ENCODE measurements at places on chromosomes 1 and 21.

DNA sequence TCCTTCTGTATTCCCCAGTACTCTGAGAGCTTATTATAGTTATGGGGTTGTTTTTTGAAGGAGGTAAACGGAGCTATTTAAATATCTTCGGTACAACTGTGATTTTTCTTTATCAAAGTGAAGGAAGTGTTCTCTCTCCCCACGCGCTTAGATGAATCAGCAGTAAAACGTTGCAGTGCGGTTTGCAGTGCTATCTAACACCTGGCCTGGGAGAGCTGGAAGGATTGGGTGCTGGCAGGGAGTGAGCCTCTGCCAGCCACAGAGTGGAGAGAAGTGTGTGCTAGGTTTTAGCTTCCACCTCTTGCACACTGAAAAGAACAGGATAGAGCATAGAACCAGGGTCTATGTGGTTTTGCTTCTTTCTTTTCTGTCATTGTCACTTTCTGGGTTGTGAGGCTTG lies 165.9 kb downstream of the SDCCAG8 start:
- no peak overlapping the region for H3K4me3 ChIP-seq
- peaks cover 9% of the 10 kb centered on the region for H3K4me1 ChIP-seq
- H3K27me3 ChIP-seq: no peaks in the 10 kb centered on the region
- peak; percentile 51 for DNase-seq

DNA sequence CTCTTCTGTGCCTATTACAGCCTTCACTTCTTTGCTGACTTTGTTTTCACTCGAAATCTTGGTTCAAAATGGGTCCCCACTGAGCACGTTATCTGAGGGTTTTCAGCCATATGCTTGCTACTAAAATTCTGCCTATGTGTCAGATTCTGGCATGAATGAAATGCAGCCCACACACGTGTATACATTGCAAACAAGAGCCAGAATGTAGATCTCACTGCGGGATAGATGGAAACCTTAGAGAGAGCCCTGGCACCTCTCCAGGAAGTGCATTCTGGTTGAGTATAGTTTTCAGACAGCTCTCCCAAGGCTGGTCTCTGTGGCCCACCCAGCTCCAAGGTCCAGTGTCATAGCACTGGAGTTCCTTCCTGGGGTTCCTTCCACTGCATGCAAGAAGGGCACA lies 234.7 kb upstream of the GJB5 start:
- no peak for DNase-seq
- H3K27me3 ChIP-seq: no peaks in the 10 kb centered on the region
- no peak overlapping the region for H3K27ac ChIP-seq
- H3K36me3 ChIP-seq: no peaks in the 10 kb centered on the region
- H3K4me1 ChIP-seq: no peaks in the 10 kb centered on the region
- no peak overlapping the region for H3K4me3 ChIP-seq

DNA sequence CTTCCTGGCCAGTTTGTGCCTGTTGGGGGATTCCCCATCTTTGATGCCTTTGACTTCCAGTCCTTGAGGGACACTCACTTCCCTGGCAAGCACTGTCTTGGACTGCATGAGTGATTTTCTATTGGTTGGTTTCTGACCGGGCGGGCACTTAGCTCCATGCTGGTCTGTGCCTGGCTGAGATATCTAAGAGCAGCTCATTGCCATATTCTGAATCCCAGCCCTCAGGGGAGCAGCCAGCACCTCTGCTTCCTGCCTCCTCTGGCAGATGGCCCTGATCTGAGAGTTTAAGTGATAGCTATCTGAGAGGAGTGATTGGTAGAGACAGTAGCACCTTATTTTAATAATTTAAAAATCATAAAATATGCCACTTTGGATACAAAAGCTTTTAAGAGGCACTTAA lies 52.5 kb downstream of the DISC1 start:
- peaks cover 4% of the 10 kb centered on the region for H3K4me1 ChIP-seq
- H3K27ac ChIP-seq: no peak overlapping the region
- H3K4me3 ChIP-seq: no peak overlapping the region
- H3K36me3 ChIP-seq: no peaks in the 10 kb centered on the region
- no peak for DNase-seq

DNA sequence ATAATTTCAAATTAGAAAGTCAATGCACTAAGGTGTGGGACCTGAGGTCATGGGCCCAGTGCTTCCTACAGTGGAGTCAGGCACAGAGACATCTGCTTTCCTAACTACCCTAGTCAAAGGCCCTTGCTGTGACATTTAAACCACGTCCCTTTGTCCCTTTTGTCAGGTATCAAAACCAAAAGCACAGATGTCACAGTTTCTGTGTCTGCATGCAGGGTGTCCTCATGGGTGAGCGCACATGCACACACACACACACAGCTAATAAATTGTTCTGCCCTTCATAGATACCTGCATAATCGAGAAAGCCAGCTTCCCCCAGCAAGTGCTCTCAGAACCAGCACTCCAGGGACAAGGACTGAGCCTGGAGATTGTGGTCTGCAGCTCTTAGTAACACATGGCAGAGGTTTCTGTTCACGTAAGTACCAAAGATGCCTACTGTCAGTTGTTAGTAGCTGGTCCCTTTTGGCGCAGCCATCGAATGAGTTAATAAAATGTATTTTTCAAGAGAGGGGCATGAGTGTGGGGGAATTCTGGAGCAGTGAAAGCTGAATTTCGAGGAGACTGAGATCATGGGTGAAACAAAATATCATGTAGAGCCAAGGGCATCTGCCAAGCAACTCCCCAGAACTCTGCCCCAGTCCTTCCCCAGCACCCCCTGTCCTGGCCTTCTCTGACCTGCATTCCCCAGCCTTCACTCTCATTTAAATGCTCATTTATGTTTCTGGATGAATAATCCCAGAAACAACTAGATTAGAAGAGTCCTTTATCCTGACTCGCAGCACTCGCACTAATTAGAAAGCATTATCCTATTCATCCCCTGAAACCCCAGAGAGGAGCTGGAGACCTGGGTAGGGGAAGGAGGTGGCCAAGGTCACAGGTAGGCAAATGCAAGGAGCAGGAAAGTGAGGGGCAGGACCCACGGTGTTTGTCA lies 25.5 kb downstream of the TNR start:
- no peaks in the 10 kb centered on the region for H3K36me3 ChIP-seq
- no peaks in the 10 kb centered on the region for H3K4me1 ChIP-seq
- peaks cover 7% of the 10 kb centered on the region for H3K27me3 ChIP-seq
- H3K27ac ChIP-seq: no peak overlapping the region

GRCh38 chr1:10755970-10756521 lies 40.4 kb downstream of the CASZ1 start:
- H3K4me1 ChIP-seq: peaks cover 2% of the 10 kb centered on the region
- no peaks in the 10 kb centered on the region for H3K27me3 ChIP-seq
- H3K27ac ChIP-seq: no peak overlapping the region

DNA sequence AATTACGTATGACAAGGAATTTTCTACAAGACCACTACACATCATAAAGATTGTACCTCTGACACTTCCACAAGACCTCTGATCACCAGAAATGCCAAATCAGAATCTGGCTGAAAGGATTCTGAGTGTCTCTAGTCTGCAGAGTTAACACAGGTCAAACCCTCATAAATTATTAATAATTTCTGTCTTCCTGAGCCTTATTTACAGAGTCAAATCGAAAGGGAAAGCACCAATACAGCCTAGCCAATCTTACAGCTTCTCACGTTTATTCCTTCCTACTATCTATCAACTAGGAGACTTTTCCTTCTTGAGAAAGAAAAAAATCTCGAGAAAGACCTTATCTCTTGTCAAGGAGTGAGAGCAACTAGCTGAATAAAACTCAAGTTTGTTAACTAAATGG lies 2151.6 kb downstream of the MRPL39 start:
- H3K27ac ChIP-seq: no peak overlapping the region
- no peak overlapping the region for H3K4me3 ChIP-seq
- no peaks in the 10 kb centered on the region for H3K4me1 ChIP-seq
- H3K27me3 ChIP-seq: no peaks in the 10 kb centered on the region

- no peak overlapping the region for H3K4me3 ChIP-seq
- peaks cover 42% of the 10 kb centered on the region for H3K4me1 ChIP-seq
- H3K27me3 ChIP-seq: no peaks in the 10 kb centered on the region
- peak; percentile 83 for DNase-seq
- peak overlapping the region; percentile 85 for H3K27ac ChIP-seq
- H3K36me3 ChIP-seq: no peaks in the 10 kb centered on the region
Measured at GRCh38 chr1:101112051-101112780, 86.6 kb upstream of the DPH5 start.

- no peak for DNase-seq
- peaks cover 62% of the 10 kb centered on the region for H3K27me3 ChIP-seq
- H3K4me3 ChIP-seq: no peak overlapping the region
- H3K27ac ChIP-seq: no peak overlapping the region
- H3K4me1 ChIP-seq: no peaks in the 10 kb centered on the region
Measured at GRCh38 chr1:47593598-47594285, 155.9 kb downstream of the FOXD2 start.

DNA sequence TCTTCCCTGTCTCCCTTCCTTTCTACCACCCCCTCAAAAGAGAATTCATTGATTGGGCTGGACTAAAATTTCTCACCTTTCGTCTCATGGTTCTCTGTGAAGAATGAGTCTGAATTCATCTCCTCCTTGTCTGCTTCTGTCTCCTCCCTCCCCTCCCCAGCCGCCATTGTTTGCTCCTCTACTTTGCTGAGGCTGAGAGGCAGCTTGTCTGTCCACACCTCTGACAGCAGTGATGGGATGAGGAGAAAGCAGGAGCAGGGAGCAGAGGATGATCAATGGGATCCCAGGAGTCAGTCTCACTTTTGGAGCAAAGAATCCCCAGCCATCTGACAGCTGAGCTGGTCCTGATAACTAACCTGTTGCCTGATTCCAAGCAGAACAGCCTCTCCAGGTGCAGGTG lies 2.5 kb downstream of the ILDR2 start:
- peaks cover 5% of the 10 kb centered on the region for H3K27me3 ChIP-seq
- no peak overlapping the region for H3K4me3 ChIP-seq
- H3K4me1 ChIP-seq: peaks cover 22% of the 10 kb centered on the region

DNA sequence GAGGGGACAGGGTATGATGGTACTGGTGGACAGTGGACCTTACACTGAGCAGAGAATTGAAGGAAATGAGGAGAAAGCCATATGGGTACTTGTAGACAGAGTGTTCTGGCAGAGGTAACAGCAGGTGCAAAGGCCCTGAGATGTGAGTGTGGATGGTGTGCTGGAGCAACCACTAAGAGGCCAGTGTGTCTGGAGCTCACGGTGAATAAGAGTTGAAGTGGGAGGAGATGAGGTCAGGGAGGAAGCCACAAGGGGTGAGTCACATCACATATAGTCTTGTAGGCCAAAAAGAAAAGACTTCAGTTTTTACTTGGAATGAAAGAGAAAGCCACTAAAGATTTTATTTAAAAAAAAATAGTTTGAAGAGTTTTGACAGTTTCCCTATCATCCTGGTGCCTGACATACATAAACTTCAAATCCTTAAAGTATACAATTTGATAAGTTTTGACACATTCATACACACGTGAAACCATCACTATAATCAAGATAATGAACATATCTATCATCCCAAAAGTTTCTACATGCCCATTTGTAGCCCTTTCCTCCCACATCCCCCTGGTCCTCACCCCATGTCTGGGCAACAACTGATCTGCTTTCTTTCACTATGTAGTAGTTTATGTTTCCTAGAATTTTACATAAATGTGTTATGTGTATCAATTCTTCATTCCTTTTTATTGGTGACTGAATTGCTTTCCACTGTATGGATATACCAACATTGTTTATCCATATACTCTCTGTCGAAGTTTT lies 148.4 kb downstream of the GPATCH2 start:
- H3K4me1 ChIP-seq: no peaks in the 10 kb centered on the region
- H3K36me3 ChIP-seq: peaks cover 2% of the 10 kb centered on the region
- H3K27me3 ChIP-seq: no peaks in the 10 kb centered on the region
- no peak overlapping the region for H3K27ac ChIP-seq
- no peak overlapping the region for H3K4me3 ChIP-seq

DNA sequence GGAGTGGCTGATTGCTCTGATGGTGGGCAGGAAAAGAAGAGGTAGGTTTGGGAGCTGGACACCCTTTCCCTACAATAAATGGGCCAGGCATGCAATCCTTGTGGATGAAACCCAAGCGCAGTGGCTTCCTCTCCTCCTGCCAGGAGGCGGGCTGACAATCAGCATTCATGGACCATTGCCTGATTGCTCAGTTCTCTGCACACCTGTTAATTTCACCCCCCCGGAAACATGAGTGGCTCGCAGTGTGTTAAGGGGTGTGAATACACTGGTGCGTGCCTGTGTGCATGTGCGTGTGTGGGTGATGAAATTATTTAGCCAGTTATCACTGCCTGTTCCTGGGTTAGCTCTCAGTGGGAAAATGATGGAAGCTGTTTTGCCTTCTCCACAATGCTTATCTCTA lies 310.7 kb downstream of the PCP4 start:
- H3K27ac ChIP-seq: no peak overlapping the region
- no peak for DNase-seq
- H3K4me3 ChIP-seq: no peak overlapping the region
- no peaks in the 10 kb centered on the region for H3K4me1 ChIP-seq

DNA sequence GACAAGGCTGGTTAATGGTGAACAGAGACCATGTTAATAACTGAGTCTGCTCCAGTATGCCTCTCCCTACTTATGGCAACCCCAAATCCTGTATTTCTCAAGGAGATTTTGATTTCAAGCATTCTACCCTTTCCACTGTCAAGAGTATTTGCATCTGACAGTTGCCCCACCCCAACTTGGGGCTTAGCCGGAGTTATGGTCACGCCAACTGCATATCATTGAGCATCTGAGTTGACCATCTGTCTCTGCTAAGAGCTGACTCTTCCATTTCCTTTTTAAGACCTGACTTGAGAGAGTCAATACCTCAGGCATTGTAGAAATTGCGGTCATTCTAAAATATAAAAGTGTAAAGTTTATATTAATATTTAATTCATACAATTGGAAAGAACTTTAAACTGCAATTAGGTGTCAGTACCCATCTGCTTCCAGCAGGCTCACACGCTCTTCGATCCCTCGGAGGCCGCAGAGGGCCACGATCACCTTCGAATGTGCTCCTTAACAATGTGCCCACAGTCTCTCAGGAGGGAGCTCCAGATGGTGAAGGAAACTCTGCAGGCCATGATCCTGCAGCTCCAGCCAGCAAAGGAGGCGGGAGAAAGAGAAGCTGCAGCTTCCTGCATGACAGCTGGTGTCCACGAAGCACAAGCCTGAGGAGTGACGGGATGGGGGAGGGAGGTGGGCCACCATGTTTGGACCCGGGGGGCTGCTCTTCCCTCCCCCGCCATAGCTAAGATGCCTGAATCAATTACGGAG lies 409.8 kb downstream of the DISC1 start:
- H3K27ac ChIP-seq: no peak overlapping the region
- H3K4me3 ChIP-seq: no peak overlapping the region
- H3K36me3 ChIP-seq: peaks cover 3% of the 10 kb centered on the region
- no peaks in the 10 kb centered on the region for H3K27me3 ChIP-seq
- DNase-seq: no peak

- peaks cover 81% of the 10 kb centered on the region for H3K27me3 ChIP-seq
- no peak for DNase-seq
- no peaks in the 10 kb centered on the region for H3K36me3 ChIP-seq
- H3K4me3 ChIP-seq: peak overlapping the region; percentile 68
- peaks cover 11% of the 10 kb centered on the region for H3K4me1 ChIP-seq
Measured at GRCh38 chr1:156435545-156436140, 64.9 kb downstream of the MEF2D start.

DNA sequence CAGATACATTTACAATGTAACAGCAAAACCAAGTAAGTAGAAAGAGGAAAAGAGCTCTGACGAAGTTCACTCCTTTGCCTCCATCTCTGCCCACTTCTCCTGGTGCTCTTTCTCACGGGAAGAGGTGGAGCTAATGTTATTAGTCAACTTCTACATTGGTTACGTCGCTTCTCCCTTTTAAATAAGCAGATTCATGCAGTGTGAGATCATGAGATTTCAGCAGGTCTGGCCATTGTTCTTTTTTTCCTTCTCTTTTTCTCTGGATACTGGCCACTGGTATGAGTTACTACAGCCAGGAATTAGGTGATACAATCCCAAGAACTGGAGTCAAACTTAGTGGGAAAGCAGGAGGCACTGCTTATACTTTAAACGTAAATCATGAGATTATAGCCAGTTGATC lies 207.1 kb downstream of the AKT3 start:
- H3K4me1 ChIP-seq: no peaks in the 10 kb centered on the region
- DNase-seq: no peak
- no peak overlapping the region for H3K27ac ChIP-seq
- no peak overlapping the region for H3K4me3 ChIP-seq

Measured in T-cell (primary cell).